ENCODE measurements at places on chromosomes 1 and 21.

- DNase-seq = no peak
Observed at GRCh38 chr1:16434501-16434900, 2.7 kb downstream of the SPATA21 start.

DNA sequence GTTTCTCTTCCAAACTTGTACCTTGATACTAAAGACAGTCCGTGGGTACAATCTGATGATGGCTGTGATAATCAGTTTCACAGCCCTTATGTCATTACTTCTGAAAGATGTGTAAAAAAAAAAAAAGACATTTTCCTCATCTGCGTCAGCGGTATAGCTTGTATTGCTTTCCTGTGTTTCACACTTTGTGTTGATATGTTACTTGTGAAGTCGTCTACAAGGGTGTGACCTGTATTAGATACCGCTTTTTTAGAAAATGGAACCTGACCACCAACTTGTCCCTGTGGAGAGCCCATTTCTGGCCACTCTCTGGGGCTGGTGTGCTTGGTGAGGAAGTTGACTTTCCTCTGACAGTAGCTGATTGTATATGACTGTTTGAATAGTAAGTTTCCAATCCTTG, 50.5 kb downstream of the PEX14 start:
- no peak for DNase-seq

GRCh38 chr21:44802396-44803153, 955 bp upstream of the UBE2G2 start:
- no peak for DNase-seq

- DNase-seq = peak; percentile 76
Observed at GRCh38 chr1:64343105-64343822, 126.7 kb upstream of the CACHD1 start.

GRCh38 chr1:186618401-186619170, 61.6 kb downstream of the PTGS2 start:
- DNase-seq = peak; percentile 85

- DNase-seq = no peak
Observed at GRCh38 chr1:234713440-234713839, 103.5 kb upstream of the IRF2BP2 start.

DNA sequence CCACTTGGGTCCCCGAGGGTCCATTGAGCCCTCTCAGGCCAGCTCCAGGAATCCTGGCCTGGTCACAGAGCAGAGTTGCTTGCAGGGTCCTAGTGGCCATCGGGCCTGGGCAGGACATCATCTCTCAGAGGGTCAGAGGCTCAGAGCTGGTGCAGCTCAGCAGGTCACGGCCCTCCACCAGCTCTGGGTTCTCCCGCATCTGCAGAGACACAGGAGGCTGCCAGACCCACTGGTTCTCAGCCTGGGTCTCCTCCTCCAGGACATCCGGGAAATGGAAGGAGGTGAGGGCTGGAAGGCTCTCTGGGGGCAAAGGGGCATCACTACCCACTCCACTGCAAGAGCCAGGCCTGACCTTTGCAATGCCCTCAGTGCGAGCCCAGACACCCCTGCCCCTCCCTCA, 6.5 kb downstream of the TMEM54 start:
- no peak for DNase-seq

DNA sequence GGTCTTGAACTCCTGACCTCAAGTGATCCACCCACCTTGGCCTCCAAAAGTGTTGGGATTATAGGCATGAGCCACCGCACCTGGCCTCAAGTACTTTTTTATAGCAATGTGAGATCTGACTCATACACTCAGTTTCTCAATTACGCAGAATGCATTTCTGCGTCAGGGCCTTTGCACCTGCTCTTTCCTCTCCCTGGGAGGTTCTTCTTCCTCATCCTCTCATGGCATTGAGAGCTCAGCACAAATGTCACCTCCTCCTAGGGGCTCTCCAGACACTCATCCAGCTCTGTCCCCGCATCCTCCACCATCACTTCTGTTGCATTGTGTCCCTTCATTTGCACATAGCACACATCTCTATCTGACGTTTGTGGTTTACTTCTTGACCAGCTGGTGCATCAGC, 418.8 kb downstream of the PTPRU start:
- no peak for DNase-seq

DNA sequence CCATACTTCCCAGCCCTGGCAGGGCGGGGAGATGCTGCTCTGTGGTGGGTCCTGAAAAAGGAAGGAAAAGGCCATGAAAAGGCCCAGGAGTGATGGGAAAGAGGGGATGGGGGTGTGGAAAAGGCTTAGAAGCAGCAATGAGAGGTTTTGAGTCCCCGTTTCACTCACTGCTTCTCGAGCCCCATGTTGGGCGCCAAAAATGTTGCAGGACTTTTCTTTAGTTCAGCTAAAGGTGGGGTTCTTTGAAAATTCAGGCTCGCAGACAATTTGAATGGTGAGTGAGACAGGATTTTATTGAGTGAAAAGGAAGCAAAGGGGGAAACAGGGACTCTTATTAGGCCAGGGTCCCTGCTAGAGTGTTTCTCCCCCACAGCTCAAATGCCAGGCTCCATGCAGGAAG, 93.1 kb downstream of the MRPS6 start:
- DNase-seq = no peak

DNA sequence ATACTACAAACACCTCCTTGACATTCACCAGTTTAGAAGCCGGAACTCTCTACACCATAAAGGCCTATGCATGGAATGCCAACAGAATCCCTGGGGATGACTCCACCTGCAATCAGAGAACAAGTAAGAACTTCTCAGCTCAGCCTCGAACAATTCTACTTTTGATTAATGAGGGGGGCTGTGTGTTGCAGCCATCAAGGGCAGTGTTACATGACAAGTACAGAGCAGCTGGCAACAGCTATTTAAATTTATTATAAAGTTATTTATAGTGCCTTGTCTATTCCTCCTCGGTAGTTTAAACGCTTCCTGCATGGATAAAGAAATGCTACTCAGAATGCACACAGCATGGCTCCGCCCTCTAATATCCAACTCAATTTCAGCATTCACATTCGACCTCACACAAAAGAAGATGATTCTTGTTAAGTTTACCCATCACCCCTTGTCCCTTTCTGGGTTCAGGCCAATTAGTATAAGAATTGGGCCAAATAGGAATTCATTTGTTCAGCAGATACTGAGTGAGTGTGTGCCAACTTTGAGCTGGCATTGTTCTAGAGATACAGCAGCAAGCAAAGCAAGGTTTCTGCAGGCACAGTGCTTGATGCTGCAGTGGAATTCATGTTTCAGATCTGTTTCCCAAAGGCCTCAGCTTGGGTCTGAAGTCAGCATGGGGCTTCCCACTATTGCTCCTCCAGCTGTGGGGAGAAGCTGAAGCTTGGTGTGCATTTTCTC, 6.4 kb downstream of the FNDC7 start:
- DNase-seq = no peak

DNA sequence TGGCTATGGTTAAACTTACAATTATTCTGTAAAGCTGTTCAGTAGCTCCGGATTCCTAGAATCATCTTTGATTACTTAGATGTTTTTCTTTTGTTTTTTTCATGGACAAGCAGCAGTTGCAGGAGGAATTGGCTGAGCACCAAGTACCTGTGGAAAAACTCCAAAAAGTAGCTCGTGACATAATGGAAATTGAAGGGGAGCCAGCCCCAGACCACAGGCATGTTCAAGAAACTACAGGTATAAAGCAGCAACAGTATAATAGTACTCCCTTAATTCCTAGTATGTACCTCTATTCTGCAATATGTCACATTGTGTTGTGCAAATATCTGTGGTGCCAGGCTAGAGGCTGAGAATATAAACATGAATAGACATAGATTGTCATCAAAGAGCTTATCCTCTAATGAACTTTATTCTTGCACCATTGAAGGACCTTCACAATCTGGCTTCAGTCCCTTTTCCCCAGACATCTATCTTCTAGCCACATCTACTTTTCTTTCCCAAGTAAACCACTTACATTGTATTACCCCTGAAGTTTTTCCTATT, 132.3 kb upstream of the BMP8A start:
- no peak for DNase-seq

- peak; percentile 98 for DNase-seq
Observed at GRCh38 chr1:164748253-164748899, 189.4 kb downstream of the PBX1 start.

DNA sequence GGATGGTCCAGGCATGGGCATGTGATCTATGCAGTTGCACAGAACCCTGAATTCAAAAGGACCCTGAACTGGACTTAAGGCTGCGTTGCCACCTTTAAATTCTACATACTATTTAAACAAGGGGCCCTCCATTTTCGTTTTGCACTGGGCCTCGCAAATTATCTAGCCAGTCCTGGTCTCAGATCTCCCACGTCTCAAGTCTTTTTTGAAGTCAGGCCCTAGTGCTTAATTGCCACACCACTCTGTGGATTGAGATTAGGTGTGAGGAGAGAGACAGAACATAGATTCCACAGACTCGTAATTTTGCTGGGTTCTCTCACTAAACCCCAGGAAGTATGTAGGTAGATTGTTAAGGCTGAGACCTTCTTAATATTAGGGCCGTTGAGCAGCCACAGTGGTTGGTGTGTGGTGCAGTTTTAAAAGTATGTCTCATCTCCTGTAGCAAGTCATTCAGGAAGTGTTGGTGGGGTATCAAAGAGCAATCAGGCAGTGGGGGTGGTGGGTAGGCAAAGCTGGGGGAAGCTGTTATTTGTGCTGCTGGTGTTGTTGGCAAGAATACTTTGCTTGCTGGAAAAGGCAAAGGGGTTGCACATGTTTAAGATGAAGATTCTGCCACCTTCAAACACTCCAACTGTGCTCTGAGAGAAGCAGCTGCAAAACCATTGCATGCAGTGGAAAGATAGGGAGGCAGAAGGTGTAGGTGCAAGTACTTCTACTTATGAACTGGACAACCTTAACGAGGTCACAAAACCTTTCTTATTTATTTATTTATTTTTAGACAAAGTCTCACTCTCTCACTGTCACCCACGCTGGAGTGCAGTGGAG, 11.2 kb downstream of the CD84 start:
- DNase-seq = no peak

DNA sequence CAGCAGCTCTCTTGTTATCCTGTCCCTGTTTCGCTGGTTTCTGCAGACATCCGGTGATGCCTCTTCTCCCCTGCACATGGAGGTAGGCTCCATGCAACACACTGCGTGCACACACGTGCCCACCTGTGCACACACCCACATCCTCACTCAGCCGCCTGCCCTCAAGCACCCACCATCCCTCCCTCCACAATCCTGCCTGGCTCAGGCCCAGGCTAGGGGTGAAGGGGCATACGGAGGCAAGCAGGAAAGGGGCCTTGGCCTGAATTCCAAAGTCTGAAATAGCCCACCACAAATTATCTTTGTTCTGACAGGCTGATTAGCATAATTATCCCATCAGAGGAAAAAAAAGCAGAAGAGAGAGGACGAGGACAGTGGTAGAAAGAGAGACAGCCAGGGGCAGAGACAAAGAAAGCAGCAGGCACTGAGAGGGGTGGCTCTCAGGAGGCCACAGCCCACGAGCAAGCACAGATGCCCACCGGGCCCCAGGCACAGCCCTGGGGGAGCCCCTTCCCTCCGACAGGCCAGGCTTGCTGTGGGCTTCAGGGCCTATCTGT, 73.2 kb downstream of the GRIK3 start:
- no peak for DNase-seq

DNA sequence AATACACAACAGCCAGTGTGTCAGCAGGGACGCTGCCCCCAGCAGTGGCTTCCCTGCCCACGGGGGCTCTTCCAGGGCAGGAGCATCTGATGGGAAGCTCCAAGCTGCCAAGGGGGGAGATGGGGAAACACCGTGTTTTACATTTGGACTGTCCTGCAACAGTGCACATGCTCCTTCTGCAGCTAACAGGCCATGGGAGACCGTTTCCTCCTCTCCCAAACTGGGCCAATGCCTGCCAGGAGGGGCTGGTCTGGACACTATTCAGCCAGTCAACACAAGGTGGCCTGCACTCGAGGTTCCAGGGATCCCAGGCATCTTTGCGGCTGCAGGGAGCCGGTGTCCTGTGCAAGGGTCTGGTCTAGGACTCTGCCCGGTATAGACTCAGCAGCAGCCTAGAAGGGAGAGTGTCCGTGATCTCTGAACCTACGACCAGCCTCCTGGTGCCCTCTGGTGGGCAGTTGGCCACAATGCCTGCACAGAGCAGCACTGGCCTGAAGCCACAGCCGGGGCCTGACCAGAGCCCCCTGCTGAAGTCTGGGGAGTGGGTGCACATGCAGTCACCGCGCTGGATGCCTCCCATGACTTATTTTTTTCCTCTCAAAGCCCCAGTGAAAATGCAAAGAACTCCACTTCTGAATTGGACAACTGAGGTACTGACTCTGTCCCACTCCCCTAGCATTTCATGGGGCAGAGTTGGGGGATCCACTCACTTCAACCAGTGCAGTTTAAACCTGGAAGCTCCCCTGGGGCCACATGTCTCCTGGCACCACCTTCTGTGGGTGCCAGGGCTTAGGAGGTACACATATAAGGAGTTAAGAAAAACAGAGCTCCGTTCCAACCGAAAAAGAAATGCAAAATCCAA, 33.3 kb downstream of the RCC2 start:
- peak; percentile 56 for DNase-seq

- DNase-seq = peak; percentile 67
Observed at GRCh38 chr21:41562101-41563000, 54.4 kb upstream of the TMPRSS2 start.

DNA sequence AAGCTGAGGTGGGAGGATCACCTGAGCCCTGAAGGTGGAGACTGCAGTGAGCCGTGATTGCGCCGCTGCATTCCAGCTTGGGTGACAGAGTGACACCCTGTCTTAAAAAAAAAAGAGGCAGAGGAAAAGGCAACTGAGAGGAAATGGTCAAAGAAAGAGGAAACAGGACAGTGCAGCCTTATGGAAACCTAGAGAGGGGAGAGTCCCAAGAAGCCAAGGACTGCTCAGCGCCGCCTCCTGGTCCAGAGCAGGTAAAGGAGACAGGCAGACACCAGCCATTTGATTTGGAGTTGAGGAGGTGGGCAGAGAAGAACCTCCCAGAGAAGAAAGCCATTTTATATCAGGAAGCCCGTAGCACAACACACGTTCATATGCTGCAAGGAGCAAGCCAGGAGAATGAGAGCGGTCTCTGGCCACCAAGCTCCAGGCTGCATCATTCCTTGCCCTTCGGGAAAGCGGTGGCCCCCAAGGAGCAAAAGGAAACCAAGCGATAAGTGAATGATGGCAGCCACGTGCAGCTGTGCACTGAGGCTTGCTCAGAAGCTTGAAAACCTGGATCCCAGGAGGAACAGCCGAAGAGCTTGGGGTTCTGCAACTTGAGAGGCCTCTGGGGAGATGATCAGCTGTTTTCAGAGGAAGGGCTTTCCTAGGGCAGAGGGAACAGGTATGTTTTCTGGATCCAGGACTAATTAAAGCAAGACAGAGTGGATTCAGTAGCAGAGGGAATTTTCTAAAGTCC, 33.7 kb downstream of the LRRC42 start:
- no peak for DNase-seq

- DNase-seq = peak; percentile 86
Observed at GRCh38 chr1:209648931-209649776, 3.1 kb downstream of the LAMB3 start.

GRCh38 chr1:156556354-156556753, 16.0 kb downstream of the IQGAP3 start:
- DNase-seq = no peak

DNA sequence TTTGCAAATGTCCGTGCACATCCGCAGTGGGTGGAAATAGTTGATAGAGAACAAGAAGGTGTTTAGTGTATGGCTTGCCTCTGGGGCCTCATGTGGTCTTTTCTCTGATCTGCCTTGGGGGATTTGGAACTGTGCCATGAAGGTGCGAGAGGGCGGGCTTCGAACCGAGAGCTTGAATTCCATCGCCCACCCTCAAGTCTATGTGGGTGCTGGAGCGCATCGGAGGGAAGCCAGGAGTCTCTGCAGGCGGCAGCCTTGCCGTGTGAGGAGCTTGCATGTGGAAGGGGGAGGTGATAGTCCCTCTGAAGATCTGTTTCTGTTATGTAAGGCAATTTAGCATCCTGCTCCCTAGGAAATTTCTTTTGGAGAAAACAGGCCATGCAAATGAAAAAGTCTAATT, 119.6 kb downstream of the HUNK start:
- DNase-seq = no peak
